ENCODE measurements at places on chromosomes 4 and X.

DNA sequence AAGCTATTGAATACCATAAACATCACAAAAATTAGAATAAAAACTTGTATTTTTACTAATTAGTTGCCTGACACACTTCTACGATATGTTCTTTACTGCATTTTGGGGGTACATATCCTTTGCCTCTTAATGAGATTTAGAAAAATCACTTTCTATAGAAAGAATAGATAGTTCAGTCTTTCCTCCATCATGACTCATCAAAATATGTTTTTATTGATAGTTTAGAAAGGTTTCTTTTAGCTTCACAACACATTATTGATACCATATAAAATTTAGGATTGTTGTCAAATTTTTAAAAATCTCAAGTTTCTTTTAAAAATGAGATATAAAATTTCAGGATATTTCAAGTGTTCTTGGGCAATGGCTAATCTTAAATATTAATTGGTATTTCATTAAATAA, 74.5 kb upstream of the NOCT start:
- no peak for DNase-seq

DNA sequence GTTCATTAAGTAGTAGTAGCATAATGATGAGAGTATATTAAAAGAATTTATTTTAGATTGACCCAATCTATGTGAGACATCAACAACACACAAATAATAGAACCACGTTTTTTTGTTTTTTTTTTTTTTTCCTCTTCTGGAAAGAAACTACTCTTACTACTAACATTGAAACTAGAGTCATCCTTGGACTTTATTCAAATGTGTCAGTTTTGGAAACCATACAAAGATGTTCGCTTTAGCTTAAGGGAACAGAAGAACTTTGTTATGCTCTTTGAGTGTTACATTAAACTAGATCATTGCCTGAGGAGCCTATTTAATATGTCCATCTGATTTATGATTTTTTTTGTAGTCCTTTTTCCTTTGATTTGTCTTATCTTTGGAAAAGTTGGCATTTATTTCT, 166.7 kb downstream of the RPA4 start:
- DNase-seq: no peak

GRCh38 chrX:125005863-125006262, 313.8 kb upstream of the TEX13C start:
- no peak for DNase-seq

- DNase-seq: no peak
Measured at GRCh38 chr4:147678796-147679549, 5.0 kb downstream of the PRMT9 start.

- no peak for DNase-seq
Measured at GRCh38 chrX:17299206-17299605, 75.8 kb upstream of the NHS start.

- DNase-seq: no peak
Measured at GRCh38 chr4:13118633-13119032, 365.5 kb downstream of the RAB28 start.

DNA sequence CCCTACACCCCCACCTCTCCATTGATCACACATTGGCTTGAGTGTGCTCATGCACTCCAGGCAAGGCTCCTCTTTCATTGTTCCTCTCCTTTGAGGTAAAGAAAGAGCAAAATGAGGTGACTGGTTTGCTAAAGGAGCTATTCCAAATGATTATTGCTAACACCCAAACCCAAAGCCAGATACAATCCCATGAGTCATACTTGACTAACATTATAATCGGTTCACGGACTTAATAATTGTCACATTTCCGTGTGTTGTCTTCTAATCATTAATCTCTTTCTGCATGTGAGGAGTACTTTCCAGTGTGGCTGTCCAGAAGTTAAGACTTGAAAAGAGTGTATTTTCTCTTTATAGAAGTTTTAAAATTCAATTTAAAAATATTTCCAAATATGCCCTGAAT, 174.3 kb upstream of the SFRP2 start:
- no peak for DNase-seq

GRCh38 chr4:76965866-76966579, 16.5 kb downstream of the SEPTIN11 start:
- no peak for DNase-seq

- DNase-seq: no peak
Measured at GRCh38 chrX:64996805-64997204, 20.6 kb upstream of the ZC4H2 start.

DNA sequence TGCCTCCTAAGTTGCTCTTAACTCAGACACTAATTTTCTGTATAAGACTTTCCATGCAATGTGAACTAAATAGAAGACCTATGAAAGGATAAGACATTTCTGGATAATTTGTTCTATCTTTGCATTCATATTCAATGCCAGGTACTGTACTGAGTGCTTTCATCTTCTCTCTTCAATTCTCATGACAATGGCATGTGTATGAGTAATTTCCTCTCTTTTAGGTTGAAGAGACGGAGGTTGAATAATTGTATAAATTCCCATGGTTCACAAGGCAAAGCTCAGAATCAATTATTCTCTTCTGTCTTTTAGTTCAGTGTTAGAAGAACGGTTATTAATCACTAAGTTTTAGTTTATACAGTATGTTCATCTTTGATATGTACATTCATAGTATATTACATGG, 29.3 kb upstream of the CFAP299 start:
- no peak for DNase-seq

- no peak for DNase-seq
Measured at GRCh38 chr4:40395166-40395900, 60.2 kb downstream of the CHRNA9 start.

Data from hepatic stellate cell (primary cell).